ENCODE measurements at places on chromosomes 4 and X. TPM values are rescaled to one million over a fixed set of nuclear protein-coding genes. Genes with fewer than 3 reads are reported as not detected.

DNA sequence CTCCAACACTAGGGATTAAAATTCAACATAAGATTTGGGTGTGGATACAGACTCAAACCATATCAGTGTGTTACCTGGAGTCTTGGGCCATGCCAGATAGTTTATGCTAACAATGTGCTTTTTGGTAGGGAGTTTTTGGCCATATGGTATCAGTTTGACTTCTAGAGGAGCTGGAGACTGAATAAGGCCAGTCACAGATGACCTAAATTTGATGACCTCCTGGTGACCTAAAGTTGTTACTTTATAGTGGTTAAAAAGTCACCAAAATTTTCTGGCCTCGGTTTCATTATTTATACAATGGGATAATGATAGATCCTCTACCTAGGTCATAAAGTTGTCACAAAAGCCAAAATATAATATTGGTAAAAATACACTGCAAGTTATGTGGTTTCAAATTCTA is 877.1 kb downstream of the RAPGEF2 start:
- DNase-seq, result no peak

DNA sequence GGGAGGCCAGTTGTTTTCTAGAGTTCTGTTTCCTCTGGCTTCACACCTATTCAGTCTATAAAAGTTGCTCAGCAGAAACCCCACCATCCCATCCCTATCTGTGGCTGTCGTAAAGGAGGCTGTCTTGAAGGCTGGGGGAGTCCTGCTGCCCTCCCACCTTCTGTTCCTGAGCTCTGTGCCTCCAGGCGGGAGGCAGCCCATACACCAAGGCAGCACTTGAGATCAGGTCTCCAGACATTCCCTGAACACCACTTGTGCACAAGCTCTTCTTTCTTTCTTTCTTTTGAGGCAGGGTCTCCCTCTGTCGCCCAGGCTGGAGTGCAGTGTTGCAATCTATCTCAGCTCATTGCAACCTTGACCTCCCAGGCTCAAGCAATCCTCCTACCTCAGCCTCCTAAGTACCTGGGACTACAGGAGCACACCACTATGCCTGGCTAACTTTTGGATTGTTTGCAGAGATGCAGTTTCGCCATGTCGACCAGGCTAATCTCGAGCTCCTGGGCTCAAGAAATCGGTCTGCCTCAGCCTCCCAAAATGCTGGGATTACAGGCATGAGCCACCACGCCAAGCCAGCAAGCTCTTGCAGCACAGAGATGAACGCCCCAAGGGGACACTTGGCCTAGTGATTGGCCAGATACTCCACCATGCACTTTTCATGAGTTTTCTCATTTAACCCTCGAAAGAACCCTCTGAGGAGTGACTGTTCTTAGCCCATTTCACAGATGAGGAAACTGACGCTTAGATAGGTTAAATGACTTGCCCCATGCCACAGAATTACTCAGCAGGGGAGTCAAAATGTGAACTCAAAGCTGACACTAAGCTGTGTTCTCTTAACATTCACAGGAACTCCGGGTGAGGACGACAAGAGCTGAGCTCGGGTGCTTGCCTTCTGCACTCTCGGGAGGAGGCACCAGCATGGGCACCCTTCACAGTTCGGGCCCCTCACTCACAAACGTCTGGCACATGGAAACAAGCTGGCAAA is 55.8 kb upstream of the ENPP6 start:
- DNase-seq, result no peak

IQCM gene
- not detected for total RNA-seq

DNA sequence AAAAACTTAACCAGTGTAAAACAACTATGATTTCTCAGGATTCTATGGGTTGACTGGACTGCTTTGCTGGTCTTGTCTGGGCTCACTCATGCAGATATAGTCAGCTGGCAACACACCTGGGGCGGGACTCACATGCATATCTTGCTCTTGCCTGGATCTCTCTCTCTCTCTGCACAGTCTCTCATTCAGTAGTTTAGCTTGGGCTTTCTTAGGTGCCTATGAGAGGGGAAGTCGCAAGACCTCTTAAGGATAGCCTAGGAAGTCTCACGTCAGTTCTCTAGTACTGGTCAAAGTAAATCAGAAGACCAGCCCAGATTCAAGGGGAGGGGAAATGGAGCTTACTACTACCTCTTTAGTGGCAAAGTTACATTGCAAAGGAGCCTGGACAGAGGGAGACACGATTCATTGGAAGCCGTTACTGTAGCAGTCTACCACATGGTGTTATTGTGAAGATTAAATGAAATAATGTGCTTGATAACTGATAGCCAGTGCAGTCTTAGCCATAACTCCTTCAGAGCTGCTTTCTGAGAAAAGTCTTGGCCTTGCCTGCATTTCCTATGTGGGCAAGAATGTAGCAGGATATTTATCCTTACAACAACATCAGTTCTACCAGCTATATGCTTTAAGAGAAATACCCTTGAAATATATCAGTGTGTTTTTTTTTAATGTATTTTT is 2.1 kb downstream of the COPS4 start:
- DNase-seq, result no peak

GRCh38 chrX:21972046-21972445 is 31.5 kb downstream of the SMS start:
- peak; percentile 74 for DNase-seq

- no peak for DNase-seq
Observed at GRCh38 chr4:119540249-119540648, 88.4 kb downstream of the PDE5A start.

GRCh38 chr4:72846280-72847111 is 223.0 kb downstream of the COX18 start:
- no peak for DNase-seq

DNA sequence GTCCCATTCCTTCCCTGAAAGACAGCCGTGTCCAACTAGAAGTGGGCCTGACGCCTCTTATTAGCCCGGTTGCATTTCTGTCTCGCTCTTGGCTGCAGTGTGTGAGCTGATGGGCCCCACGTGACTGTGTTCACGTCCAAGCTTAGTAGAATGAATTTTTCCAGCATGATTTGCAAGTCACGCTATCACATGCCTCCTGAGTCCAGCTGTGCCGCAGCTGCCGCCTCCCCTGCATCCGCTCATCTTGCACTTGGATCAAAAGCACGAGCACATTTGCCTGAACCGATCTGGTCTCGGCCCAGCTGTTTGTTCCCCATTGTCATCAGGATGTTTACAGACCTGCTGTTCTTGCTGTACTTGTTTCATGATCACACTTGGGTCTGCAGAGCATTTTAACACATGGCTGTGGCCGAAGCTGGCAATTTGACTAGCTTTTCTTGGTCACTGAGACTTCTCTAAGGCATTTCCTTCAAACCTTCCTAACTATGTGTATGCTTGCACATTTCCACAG is 126.5 kb downstream of the KIT start:
- DNase-seq, result peak; percentile 30

STOX2 gene
- 10.0 TPM for total RNA-seq

Measured in dermis microvascular lymphatic vessel endothelial cell (primary cell).